ENCODE measurements at places on chromosomes 1 and 21. TPM values are rescaled to one million over a fixed set of nuclear protein-coding genes. Genes with fewer than 3 reads are reported as not detected.
A peak's percentile ranks its signal among the peaks of the same experiment; 100 is the strongest.

The TRIM58 gene
- 1.0 TPM for polyA plus RNA-seq

The RGS13 gene
- not detected for polyA plus RNA-seq

The SELP gene
- 4.4 TPM for polyA plus RNA-seq

The SDC3 gene
- polyA plus RNA-seq = 24.8 TPM

The PAQR7 gene
- 29.7 TPM for polyA plus RNA-seq

The SMIM1 gene
- polyA plus RNA-seq = 6.6 TPM

The DNAJC8 gene
- 168 TPM for polyA plus RNA-seq

- DNase-seq = no peak
Measured at GRCh38 chr1:165773324-165773965, 4.8 kb upstream of the TMCO1 start.

- no peak for DNase-seq
Measured at GRCh38 chr1:11168731-11169130, 20.4 kb upstream of the ANGPTL7 start.

GRCh38 chr1:100866041-100866900, 28.4 kb downstream of the EXTL2 start:
- peak; percentile 13 for DNase-seq

DNA sequence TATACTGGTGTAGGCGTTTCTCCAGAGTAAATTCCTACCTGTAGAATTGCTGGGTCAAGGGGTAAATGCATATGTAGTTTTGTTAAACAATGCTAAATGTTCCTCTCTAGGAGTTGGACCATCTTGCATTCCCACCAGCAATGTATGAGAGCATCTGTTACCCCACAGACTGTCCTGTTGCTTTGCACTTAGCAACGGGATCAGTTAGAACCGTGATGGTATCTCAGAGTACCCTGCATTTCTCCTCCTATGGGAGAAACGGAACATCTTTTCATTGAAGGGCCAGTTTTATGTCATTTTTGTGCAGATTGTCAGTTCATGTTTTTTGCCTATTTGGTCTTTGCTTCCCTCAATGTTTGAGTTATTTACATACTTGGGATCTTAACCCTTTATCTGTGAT, 18.0 kb upstream of the RIPPLY3 start:
- DNase-seq = no peak

DNA sequence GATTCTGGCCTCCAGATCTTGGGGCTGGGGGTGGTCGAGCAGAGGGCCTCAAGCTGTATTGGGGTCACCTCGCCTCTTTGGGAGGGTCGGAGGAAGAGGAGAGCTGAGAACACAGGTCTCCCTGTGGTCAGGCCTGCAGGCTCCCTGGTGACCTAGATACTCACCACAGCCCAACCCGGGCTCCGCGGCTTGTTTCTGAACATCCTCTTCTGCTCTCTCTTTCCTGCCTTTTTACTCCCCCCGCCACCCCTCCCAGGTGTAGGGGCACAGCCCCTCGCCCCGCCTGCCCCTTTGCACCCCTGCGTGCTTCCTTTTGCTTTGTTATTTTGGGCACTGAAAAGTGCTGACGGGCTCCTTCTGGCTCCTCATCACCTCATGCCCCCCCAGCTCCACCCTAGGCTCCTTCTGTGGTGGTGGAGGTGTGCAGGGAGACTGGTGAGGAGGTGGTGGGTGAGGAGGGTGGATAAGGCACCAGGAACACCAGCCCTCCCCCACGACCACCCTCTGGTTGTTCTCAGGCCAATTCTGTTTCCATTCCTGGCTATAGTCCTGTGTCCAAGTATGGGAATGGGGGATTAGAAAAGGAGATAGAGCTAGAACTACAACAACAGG, 10.6 kb upstream of the LINGO4 start:
- no peak for DNase-seq

GRCh38 chr1:155261493-155261851, 688 bp downstream of the SCAMP3 start:
- no peak for DNase-seq

DNA sequence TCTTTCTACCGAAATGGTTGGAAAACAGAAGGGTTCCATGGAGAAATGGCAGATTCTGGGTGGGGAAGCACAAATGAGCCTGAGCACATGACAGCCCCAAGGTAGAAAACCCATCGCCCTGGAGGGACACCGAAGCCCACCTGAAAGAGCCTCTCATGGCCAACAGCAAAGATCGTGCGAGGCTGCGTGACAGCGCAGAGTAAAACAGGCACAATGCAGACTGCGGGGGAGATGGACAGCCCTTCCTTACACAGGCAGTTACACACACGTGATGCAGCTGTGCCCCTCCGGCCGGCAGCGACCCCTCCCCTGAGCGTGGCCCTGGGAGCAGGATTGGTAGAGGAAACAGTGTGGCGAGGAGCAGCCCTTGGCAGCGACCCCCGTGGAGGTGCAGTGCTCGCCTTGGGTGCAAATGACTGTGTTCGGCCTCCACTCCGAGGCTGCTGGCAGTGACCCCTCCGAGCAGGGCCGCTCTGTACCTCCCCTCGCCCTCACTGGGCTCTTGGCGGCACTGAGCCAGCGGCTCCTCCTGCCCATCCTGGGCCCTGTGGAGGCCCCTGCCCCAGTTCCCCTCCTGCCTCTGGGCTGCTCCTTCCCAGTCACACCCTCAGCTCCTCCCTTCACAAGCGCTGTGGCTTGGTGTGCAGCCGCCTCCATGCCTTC, 120.9 kb upstream of the COL6A1 start:
- DNase-seq = no peak

Measured in left kidney (tissue), 8 donors.